Activated CD4-positive, alpha-beta memory T cell treated with anti-CD3 and anti-CD28 coated beads, Interleukin-2, amount 10 ng/mL, durations not matched to agents 7 days and 5 days (primary cell): ENCODE measurements at places on chromosomes 11 and 22. TPM values are rescaled to one million over a fixed set of nuclear protein-coding genes. Genes with fewer than 3 reads are reported as not detected.
A peak's percentile ranks its signal among the peaks of the same experiment; 100 is the strongest.

- H3K36me3 ChIP-seq, result no peaks in the 10 kb centered on the region
- peaks cover 3% of the 10 kb centered on the region for H3K27me3 ChIP-seq
- no peaks in the 10 kb centered on the region for H3K4me1 ChIP-seq
Measured at GRCh38 chr11:134513585-134514120, 101.6 kb upstream of the B3GAT1 start.

Gene CRYBB2
- total RNA-seq, result not detected

- no peak overlapping the region for H3K4me3 ChIP-seq
- no peak overlapping the region for H3K27ac ChIP-seq
- peaks cover 28% of the 10 kb centered on the region for H3K27me3 ChIP-seq
- peaks cover 11% of the 10 kb centered on the region for H3K4me1 ChIP-seq
- peaks cover 14% of the 10 kb centered on the region for H3K36me3 ChIP-seq
- no peak for DNase-seq
Measured at GRCh38 chr22:20439928-20440575, 2.4 kb upstream of the SCARF2 start.

- H3K36me3 ChIP-seq, result peaks cover 38% of the 10 kb centered on the region
- peaks cover 4% of the 10 kb centered on the region for H3K4me1 ChIP-seq
- no peaks in the 10 kb centered on the region for H3K27me3 ChIP-seq
- H3K4me3 ChIP-seq, result no peak overlapping the region
- no peak for DNase-seq
- no peak overlapping the region for H3K27ac ChIP-seq
Measured at GRCh38 chr11:112096194-112096593, 9.5 kb downstream of the SDHD start.

DNA sequence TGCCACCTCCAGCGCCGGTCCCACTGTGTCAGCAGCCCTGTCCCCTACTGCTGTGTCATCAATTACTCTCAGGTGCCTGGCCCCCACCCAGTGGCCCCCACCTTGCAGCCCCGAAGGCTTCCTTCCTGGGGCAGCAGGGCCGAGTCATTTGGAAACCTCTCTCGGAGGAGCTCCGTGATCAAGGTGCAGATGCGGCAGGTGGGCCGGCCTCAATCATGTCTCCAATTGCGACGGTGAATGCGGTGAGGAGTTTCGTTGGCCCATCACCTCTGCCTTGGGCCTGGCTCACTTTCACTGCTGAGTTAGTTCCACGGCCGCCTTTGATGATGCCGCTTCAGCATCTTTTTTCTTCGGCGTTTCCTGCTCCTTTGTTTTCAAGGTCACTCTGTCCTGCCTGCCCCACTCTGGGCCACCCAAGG, 11.3 kb upstream of the CXCR5 start:
- H3K27me3 ChIP-seq, result peaks cover 1% of the 10 kb centered on the region
- H3K27ac ChIP-seq, result peak overlapping the region; percentile 76
- no peaks in the 10 kb centered on the region for H3K36me3 ChIP-seq
- peaks cover 72% of the 10 kb centered on the region for H3K4me1 ChIP-seq
- H3K4me3 ChIP-seq, result peak overlapping the region; percentile 33
- DNase-seq, result peak; percentile 83

- DNase-seq, result peak; percentile 32
- H3K4me1 ChIP-seq, result peaks cover 20% of the 10 kb centered on the region
- no peak overlapping the region for H3K27ac ChIP-seq
- H3K36me3 ChIP-seq, result peaks cover 9% of the 10 kb centered on the region
- H3K27me3 ChIP-seq, result no peaks in the 10 kb centered on the region
- H3K4me3 ChIP-seq, result peak overlapping the region; percentile 64
Measured at GRCh38 chr22:20131859-20132685, 468 bp downstream of the ZDHHC8 start.

Gene GRIK4
- total RNA-seq, result not detected

Gene WNT7B
- total RNA-seq, result not detected
